SK-N-SH (cell line): ENCODE measurements at places on chromosomes 7 and 10. TPM values are rescaled to one million over a fixed set of nuclear protein-coding genes. Genes with fewer than 3 reads are reported as not detected.

CRHR2 gene
- not detected in 2 replicates for polyA plus RNA-seq

GDF2 gene
- not detected in 2 replicates for polyA plus RNA-seq

GRCh38 chr10:78336402-78336791 is 302.7 kb downstream of the RPS24 start:
- no peaks in the 10 kb centered on the region for H3K27me3 ChIP-seq
- no peak for DNase-seq
- no peaks in the 10 kb centered on the region for H3K36me3 ChIP-seq
- peak overlapping the region; percentile 84 for H3K27ac ChIP-seq
- H3K4me3 ChIP-seq = no peak overlapping the region

DNA sequence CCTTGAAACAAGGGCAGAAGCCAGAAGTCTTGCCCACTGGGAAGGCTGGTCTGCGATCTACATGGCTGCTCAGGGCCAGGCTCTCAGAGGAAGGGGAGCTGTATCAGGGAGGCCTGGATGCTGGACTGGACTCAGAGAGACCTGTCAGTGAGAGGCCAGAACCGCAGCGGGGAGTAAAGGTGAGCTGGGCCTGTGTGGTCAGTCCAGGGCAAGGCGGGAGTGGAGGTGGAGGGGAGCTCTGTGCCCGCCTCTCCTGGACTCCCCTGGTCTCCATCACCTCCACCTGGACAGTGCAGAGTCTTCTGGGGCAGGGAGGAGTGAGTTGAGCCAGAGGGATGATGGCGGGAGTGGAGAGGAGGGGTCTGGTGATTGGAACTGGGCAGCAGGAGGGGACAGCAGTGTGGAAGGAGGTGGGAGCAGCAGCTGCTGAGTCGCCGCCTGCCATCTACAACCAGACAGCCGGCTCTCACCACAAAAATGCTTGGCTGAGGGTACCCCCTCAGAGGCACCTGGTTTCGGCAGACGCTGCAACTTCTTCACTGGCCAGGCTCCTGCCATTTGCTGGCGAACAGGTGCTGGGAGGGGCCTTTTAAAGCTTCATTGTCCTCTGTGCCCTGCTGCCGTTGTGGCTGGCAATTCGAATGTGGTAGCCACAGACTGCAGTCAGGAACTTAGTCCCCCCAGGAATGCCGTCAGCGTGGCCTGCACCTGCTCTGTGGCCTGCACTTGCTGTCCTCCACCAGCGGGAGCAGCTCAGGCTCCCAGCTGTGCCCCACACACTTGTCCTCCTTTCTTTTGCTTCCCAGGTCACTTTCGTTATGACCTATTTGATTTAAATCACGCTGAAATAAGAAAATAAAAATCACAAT is 3.5 kb downstream of the RASSF4 start:
- H3K4me1 ChIP-seq = peaks cover 17% of the 10 kb centered on the region; the same call in 1 of the 2 replicates
- no peak overlapping the region for H3K4me3 ChIP-seq
- H3K36me3 ChIP-seq = no peaks in the 10 kb centered on the region

GRCh38 chr10:3224241-3224640 is 51.7 kb upstream of the PITRM1 start:
- no peak overlapping the region for H3K27ac ChIP-seq
- H3K36me3 ChIP-seq = no peaks in the 10 kb centered on the region
- H3K4me3 ChIP-seq = no peak overlapping the region
- H3K27me3 ChIP-seq = no peaks in the 10 kb centered on the region
- no peaks in the 10 kb centered on the region; the same call in 1 of the 2 replicates for H3K4me1 ChIP-seq

DNA sequence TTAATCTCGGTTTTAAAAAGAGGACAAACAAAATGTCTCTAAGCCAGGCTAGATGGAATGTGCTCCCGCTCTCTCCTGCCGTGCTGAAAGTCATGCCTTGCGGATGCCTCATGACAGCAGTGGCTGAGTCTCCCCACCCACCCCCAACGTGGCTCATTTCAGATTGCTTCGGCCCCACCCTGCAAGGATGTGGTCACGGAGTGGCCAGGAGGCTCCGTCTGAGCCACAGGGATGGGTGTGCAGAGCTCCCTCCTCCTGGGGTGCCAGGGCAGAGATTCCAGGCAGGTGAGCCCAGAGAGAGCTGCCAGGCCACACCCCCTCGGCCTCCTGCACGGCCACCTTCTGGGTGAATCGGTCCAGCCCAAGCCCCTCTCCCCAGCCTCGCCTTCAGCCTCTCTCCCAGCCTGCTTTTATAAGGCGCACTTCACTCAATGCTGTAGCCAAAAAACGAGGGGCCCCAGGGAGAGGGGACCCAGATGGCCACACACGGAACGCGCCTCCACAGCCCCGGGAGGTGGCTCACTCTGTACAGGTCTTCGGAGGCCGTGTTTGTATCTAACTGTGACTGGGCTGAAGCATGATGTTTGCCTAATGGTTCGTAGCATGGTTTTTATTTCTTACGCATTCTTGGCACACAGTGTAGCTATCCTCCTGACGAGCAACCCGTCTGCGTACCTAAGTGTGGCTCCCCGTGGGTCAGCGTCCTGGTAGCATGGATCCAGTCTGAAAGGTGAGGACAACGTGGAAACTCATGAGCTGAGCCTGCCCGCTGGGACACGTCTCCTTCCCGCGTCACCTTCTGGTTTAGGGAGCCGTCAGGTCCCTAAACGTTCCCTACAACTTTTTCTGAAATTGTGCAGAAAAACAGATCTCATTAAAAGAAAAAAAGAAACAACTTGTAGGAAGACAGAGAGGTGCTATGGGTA is 413.8 kb upstream of the FOXK1 start:
- no peaks in the 10 kb centered on the region for H3K4me1 ChIP-seq
- no peak for DNase-seq
- H3K4me3 ChIP-seq = no peak overlapping the region
- no peak overlapping the region for H3K27ac ChIP-seq
- H3K36me3 ChIP-seq = no peaks in the 10 kb centered on the region
- H3K27me3 ChIP-seq = no peaks in the 10 kb centered on the region

DNA sequence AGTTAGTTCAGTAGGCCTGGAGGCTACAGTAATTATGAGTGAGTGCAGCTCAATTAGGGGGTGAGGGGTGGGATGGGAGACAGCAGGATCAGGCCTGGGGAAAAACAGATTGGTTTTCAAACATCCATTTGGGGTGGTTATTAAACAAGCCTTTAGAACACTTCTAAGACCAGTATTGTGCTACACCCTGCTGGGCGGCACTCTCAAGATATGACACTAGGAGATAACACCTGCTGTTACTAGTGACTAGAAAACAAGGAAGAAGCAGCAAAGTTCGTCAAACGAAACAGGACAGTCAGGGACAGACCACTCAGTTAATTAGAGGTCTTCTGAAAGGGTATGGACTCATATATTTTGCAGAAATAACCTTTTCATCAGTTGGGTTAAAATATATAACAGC is 353.6 kb downstream of the PTEN start:
- DNase-seq = no peak
- H3K36me3 ChIP-seq = no peaks in the 10 kb centered on the region
- no peak overlapping the region for H3K27ac ChIP-seq
- peaks cover 8% of the 10 kb centered on the region; the same call in 1 of the 2 replicates for H3K4me1 ChIP-seq

DNA sequence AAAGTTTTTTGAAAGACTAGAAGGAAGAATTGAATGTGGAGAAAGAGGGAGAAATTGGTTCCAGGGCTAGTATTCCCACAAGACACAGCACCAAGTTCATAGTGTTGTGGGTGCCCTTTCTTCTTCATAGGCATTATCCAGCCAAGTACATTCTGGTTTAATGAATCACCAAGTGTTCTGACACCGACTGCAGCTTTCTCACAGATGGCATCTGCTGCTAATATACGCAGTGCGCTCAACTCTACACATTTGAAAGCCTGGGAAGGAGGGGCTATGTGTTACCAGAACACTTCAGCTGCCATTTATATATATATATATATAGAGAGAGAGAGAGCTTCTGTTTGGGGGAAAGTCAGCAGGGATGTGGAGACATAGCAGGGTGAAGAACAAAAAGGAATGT is 1168.4 kb downstream of the GATA3 start:
- H3K4me3 ChIP-seq = no peak overlapping the region
- H3K4me1 ChIP-seq = no peaks in the 10 kb centered on the region; the same call in 1 of the 2 replicates
- peak overlapping the region; percentile 89 for H3K27ac ChIP-seq
- DNase-seq = peak; percentile 34

- no peaks in the 10 kb centered on the region for H3K4me1 ChIP-seq
- H3K27ac ChIP-seq = peak within 1 kb of the TSS; percentile 81; the same call in 1 of the 2 replicates
- H3K36me3 ChIP-seq = no peaks in the 10 kb centered on the region
- H3K4me3 ChIP-seq = peak within 1 kb of the TSS; percentile 55
Measured at GRCh38 chr7:98869597-98870120, at the start of gene TMEM130. TSS of gene TMEM130 (minus strand) at chr7:98870014. CDS start at chr7:98869861, 153 bp downstream.

DNA sequence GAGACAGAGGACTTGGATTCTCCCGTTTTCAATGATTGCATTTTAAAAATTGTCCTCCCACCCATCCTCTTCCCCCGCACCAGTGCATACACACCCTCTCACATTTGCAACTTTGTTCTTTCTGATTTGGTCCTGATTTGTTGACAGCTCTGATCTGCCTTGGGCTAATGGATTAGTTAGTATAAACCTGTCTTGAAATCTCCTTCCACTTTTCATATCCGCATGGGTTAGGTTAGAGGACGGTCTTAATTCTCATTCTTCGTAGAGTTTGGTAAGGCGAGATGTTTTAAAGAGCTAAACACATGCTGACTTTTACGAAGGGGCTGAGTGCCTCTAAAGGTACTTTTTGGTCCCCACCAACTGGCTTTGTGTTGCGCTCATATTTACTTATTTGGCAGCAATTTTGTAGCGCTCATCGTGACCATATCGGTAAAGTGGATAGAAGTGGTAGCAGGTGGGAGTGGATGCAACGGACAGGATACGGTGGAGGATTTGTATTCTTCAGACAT is 1.1 kb downstream of the AHR start:
- H3K36me3 ChIP-seq = no peaks in the 10 kb centered on the region
- H3K27ac ChIP-seq = no peak overlapping the region
- H3K4me3 ChIP-seq = no peak overlapping the region
- peaks cover 60% of the 10 kb centered on the region for H3K27me3 ChIP-seq
- DNase-seq = no peak
